ENCODE measurements at places on chromosomes 4 and X.

GRCh38 chr4:2598511-2599303 is 62.3 kb downstream of the FAM193A start:
- no peak for DNase-seq

- no peak for DNase-seq
These were observed 143.6 kb downstream of the ZAR1 start for GRCh38 chr4:48633657-48634056.

GRCh38 chrX:71910986-71911730 is 513 bp downstream of the NHSL2 start:
- peak; percentile 5 for DNase-seq

GRCh38 chr4:106444557-106444956 is 76.0 kb upstream of the GIMD1 start:
- no peak for DNase-seq

DNA sequence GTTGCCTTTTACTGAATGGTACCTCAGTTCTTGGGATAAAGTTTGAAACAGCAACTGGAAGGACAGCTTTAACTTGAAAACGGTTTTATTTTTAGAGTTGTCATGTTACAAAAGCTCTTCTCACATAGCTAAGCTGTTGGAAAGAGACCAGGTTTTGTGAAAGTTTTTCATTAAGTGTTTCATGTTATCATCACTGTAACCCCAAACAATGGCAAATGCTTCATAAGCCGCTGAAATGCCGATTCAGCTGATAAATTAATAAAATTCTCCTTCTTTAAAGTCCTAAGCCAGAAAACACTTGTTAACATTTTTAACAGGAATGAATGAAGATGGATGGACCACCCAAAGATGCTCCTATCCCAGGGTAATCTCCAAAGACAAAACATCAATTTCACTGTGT is 76.1 kb upstream of the IRF2 start:
- DNase-seq, result no peak

DNA sequence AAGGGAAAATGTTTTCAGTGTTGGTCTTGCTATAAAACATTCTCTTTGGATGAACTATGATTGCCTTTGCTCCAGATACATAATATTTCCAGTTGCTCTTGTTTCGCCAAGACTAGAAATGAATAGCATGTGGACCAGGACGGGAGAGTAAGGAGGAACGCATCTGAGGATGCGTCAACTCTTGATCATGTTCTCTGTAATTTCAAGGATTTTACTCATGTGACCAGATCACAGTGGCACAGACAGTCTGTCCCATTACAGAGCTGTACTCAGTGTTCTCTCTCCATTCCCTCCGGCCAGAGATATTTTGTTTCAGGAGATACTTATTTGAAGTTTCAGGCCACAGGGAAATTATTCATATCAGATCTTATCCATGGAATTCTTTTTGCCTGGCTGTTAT is 266.6 kb downstream of the MID1IP1 start:
- no peak for DNase-seq

DNA sequence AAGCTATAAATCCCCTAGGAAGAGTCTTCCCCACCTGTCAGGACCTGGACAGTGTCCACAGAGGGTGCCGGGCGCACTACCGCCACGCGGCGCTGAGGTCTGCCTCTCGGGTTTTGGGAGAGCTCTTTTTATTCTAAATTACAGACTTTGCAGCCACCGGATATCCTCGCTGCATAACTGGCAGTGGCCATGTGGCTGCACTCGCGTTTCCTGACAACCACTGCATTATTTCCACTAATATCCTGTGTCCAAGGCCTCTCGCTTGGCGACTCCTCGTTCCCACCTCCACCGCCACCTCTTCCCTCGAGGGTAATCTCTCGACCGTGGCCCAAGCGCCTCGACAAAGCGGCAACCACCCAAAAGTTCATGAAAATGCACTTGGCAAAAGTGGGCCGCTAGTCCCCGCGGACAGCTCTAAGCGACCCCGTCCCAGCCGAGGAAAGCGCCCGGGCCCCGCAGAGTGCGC is 512 bp upstream of the TMEM131L start:
- DNase-seq, result no peak

- no peak for DNase-seq
These were observed 134.1 kb downstream of the CEP135 start for GRCh38 chr4:56082829-56083228.

DNA sequence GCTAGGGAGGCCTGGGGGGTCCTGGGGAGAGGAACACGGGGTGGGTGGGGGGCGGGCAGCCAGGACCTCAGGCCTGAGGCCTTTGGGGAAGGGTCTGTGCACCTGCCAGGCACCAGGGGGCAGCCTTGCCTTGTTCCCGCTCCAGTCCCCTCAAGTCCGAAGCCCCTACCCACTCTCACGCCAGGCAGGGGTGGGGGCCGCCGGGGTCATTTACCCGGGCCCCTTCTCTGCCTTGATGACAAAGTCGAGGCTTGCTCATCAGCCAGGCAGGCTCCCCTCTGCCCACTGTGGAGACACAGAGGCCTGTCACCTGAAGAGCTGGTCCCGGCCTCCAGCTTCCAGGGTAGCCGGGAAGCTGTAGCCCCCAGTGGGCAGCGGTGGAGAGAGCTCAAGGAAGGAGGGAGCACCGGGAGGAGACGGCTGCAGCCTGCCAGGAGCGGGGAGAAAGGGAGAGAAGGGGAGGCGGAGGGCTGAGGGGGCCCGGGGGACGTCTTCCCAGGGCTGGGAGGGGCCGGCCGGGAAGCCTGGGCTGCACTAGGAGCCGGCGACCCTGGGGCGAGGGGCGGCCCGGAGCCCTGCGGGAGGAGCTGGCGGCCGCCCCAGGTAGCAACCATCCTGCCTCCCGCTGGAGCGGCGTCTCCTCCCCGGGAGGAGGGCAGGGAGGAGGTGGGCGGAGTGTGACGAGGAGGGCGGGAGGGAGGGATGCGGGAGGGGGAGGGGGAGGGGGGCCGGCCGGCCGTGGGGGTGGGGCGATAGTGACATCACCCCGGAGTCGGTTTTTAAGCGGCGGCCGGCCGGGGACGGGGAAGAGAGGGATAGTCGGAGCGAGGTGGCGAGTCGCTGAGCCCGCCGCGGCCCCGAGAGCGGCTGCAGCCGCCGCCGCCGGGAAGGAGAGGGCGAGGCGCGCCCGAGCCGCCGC is at the start of gene SLC6A8:
Gene SLC6A8, plus strand, starts transcription at position 806 of the 919 bp plus-strand sequence. CDS start 649 bp downstream, outside the sequence.
- no peak for DNase-seq

DNA sequence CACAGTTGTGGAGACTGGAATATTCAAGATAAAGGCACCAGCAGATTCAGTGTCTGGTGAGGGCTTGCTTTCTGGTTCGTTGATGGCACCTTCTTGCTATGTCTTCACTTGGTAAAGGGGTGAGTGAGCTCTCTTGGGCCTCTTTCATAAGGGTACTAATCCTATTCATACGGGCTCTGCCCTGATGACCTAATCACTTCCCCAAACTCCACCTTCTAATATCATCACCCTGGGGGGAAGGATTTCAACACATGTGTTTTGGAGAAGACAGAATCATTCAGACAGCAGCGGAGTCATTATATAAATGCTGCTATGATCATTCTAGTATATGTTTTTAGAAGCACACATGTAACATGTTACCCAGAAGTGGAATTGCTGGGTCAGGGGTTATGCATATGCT is 295.3 kb upstream of the CTSO start:
- no peak for DNase-seq

GRCh38 chrX:11386001-11386523 is 92.8 kb downstream of the AMELX start:
- no peak for DNase-seq

GRCh38 chr4:176566769-176567168 is 226.0 kb downstream of the VEGFC start:
- DNase-seq, result no peak

- no peak for DNase-seq
These were observed 90.7 kb downstream of the WDFY3 start for GRCh38 chr4:84875636-84876371.

DNA sequence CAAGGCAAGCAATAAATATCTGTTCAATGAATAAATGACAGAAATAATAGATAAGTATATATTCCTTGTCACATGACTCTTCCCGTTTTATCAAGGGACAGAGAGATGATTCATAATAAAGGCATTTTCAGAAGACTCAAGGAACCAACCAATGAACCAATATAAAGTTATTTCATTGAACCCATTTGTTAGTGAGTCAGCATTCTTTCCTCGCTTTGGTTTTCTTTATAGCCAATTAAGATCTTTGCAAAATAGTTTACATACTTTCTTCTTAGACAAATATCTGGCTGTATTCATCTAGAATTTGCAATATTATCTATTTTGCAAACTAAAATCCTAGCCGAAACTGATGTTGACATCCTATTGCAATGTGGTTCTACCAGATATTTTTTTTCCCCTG is 269.4 kb downstream of the IL15 start:
- DNase-seq, result no peak

DNA sequence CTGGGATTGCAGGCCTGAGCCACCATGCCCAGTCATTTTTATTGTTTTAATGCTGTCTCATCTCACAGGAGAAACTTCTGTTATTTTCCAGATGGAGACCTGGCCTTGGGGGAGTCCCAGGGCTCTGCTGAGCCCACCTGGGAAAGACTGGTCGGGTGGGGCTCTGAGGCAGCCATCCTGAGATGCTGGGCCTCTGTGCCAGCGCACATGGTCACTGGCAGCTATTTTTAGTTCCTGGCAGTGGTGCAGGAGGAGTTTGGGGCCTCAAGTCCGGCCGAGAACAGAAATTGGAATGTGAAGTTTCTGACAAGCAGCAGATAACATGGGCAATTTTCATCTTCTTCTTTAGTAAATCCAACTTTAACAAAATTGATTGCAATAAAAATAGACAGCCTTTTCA is 44.5 kb downstream of the SORCS2 start:
- DNase-seq, result no peak

DNA sequence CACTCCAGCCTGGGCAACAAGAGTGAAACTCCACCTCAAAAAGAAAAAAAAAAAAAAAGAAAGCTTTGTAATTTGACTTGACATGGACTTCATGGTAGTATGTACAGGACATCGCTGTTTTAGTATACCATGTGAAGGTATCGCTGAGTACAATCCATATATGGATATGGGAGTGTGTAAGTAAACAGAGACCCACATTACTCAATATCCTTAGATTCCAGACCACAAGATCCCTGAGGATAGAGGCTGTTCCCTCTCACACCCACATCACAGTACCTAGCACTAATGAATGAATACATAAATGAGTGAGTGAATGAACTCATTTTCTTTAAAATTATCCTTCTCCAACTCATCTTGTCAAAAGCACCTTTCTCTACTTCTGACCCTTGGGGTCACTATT is 8.4 kb upstream of the RPS3A start:
- no peak for DNase-seq

- no peak for DNase-seq
These were observed 31.0 kb downstream of the AFAP1 start for GRCh38 chr4:7908668-7909067.

DNA sequence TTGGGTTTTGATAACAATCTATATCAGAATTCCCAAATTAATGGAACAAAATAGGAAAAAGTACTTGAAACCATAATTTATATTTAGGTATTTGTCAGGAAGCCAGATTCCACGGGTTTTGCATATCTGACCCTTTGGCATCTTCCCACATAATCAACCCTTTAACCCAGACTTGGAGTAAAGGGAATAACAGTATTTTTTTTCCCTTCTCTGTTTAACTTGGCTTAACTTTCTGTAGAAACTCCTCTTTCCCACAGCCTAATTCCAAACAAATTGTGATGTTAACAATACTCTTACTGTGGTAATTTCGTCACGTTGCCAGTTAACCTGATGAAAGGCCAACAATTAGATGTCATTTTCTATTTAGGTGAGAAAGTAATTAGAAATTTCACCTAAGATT is 49.4 kb upstream of the GUCY1A1 start:
- DNase-seq, result no peak

- DNase-seq, result no peak
These were observed 8.3 kb downstream of the GPR82 start for GRCh38 chrX:41732260-41732659.

DNA sequence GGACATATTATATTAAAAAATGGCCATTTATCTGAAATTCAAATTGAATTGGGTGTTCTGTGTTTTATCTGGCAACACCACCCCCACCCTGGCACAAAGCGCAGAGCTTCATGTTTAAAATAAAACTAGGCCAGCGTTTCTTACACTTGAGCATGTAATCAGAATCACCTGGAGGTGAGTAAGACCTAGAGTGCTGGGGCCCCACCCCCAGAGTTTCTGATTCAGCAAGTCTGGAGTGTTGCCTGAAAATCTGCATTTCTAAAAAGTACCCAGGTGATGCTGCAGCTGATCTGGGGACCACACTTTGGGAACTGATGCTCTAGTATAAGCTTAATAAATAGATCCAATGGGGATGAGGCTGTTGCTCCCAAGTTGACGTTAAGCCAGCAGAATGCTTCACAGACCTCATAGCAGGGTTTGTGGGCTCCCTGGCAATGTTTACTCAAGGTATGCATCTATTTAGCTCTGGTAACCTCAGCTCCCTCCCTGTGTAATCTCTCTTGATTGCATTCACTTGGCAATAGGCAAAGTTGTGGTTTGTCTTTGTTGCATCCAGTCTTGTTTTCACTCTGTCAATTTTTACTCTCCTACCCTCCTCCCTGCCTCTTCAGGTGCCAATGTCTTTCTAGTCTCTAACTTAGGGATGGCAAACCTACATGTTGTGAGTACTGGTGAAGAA is 99.8 kb upstream of the TEX13D start:
- peak; percentile 22 for DNase-seq

- DNase-seq, result no peak
These were observed 90.4 kb upstream of the VCX3B start for GRCh38 chrX:8374041-8374825.

- no peak for DNase-seq
These were observed 121.3 kb upstream of the WDR17 start for GRCh38 chr4:175944126-175944910.

DNA sequence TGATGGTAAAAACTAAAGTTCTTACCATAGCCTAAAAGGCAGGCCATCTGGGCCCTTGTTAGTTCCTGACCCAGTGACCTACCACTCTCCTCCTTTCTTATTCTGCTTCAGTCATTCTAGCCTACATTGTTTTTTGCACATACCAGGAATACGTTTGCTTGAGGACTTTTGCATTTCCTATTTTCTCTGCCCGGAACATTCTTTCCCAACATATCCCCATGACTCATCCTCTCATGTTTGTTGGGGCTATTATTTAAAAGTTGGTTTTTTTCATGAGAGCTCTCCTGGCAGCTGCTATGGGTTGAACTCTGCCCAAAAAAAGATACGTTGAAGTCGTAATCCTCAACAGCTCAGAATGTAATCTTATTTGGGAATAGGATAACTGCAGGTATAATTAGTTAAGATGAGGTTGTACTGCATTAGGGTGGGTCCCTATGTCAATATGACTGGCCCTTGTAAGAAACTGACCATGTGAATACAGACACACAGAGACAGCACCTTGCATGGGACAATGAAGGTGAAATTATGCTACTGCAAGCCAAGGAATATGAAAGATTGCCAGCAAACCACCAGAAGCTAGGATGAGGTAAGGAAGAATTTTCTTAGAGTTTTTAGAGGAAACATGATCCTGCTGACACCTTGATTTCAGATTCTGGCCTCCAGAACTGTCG is 138.3 kb upstream of the PDHA2 start:
- DNase-seq, result no peak

- no peak for DNase-seq
These were observed 77.5 kb downstream of the MSN start for GRCh38 chrX:65744965-65745364.

GRCh38 chr4:70940134-70940533 is 38.0 kb downstream of the MOB1B start:
- DNase-seq, result no peak

Measured in stimulated activated CD4-positive, alpha-beta T cell treated with anti-CD3 and anti-CD28 coated beads, TNF-alpha, amount 100 ng/mL, for 48 hours (primary cell).